ENCODE measurements at places on chromosomes 11 and 22.

- no peak for DNase-seq
These were observed 168.0 kb downstream of the PGR start for GRCh38 chr11:100961633-100962032.

- DNase-seq, result no peak
These were observed 47.9 kb upstream of the SNX19 start for GRCh38 chr11:130964058-130964792.

DNA sequence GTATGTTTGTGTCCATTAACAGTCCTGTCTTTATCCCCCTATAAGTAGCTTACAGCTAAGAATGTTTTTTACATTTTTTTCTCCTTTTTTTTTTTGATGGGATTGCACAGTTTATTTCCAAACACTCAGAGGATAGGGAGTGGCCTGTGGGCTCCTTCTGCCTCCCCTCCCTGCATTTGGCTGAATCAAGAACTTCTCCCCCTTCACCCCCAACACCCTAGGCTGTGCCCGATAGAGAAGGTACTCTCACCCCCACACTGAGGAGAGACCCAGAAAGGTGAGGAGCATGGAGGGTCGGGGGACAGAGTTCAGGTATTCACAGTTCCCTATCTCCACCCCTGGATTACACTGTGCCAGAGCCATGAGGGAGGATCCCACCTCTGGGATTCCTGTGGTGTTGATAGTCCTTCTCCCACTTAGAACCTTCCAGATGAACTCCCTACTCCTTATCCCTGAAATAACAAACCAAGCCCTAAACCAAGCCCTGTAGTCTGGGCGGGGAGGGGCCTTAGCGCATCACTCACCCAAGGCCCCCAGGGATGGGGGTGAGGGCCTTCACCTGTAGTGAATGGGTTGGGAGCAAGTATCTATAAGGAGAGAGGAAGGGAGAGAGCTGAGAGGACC is 97.1 kb downstream of the ADAMTS15 start:
- DNase-seq, result no peak

- no peak for DNase-seq
These were observed 36.1 kb upstream of the ANKK1 start for GRCh38 chr11:113351480-113351879.

GRCh38 chr11:101553891-101554292 is 29.9 kb downstream of the TRPC6 start:
- no peak for DNase-seq

DNA sequence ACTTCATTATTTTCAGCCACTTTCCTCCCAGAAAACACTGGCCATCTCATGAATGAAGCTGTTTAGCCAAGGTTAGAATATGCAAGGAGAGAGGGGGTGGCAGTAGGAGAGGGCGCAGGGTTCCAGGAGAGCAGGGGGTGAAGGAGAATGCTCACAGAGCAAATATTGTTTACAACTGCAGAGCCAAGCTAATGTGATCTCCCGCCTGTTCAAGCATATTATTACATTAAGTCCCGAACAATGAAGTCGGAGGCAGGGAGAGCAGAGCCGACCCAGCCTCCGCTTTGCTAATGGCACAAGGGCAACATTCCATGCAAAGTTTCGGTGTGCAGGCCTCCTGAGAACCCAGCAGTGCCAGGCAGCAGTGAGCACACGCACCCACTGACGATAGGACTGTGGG is 80.1 kb downstream of the MICAL3 start:
- DNase-seq, result no peak

- DNase-seq, result no peak
These were observed 16.8 kb downstream of the RAB30 start for GRCh38 chr11:83054904-83055380.

- DNase-seq, result no peak
These were observed 5.8 kb downstream of the PITPNB start for GRCh38 chr22:27913162-27913741.

DNA sequence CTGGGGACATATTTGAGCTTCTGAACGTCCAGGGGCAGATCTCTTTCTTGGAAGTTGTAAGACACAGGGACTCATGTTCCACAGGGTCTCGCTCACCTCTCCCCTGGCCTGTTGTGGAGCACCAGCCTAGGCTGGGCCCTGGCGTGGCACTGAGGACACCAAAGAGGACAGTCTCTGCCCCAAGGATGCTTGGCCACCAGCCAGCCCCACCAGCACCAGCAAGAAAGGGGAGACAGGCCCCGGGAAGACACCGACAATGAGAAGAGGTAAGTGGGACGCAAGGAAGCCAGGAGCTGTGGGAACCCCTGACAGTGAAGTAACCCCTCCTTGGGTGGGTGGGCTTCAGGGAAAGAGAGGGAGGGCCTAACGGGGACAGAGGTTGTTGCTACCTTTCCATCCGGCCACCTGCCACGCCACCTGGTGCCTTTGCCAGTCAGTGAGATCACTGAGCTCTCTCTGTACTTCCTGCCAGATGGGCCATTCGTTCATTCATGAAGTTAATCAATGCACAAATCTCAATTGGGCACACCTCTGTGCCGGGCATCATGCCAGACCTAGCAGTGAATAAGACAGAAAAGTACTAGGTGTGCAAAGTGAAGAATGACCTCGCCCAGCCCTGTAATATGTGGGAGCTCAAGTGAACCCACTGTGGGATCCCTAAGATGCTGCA is 11.1 kb downstream of the APOL5 start:
- no peak for DNase-seq

DNA sequence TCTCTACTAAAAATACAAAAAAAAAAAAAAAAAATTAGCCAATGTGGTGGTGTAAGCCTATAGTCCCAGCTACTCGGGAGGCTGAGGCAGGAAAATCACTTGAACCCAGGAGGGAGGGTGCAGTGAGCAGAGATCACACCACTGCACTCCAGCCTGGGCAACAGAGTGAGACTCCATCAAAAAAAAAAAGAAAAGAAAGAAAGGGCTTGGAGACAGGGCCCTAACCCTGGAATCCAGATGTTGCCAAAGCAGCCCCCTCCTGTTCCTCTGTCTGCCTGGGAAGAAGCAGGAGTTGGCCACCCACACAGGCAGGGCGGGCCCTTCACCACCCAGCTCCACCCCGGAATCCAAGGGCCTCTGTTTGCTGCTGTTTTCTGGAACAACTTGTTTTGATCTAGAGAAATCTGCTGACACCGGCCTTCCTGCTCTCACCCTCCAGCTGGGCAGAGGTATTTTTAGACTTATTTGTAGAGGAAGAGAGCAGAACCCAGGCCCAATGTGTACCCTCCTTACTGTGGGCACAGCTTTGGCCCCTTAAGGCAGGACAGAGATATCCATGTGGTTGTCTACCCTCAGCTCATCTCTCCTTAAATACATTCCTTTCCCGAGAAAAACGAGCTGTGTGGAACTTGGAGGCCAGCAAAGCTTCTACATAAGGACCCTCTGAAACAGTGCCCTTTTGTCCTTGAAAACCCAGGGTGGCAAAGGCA is 2.7 kb upstream of the NEAT1 start:
- DNase-seq, result no peak

- no peak for DNase-seq
These were observed 336.6 kb downstream of the CTTN start for GRCh38 chr11:70734911-70735310.

DNA sequence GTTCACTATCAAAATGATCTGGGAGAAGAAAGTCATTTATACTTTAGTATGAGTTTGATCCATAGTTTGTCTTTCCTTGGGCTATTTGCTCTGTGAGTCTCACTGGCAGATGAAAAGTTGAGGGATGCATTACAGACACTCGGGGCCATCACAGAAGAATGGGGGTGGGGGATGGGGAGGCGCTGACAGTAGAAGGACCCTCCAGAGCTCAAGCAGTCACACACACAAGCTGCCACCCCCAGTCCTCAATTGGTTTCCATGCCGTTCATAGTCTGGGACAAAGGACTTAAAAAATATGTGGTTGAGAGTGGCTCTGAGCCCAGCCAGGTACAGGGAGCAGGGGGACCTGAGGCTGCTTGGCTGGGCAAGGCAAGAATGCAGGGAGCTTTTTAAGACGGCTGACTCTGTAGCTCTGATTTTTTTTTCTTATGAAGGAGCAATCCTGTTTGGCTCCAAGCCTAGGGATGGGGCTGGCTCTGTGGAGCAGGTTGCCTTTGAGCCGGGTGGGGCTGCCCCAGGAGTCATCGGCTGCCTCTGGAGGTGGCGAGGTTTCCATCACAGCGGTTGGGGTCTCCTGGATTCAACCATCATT is 13.3 kb upstream of the ANO1 start:
- DNase-seq, result no peak

GRCh38 chr22:36938028-36938425 is 24.6 kb downstream of the CSF2RB start:
- no peak for DNase-seq

GRCh38 chr22:20979243-20979809 is 2.8 kb upstream of the LZTR1 start:
- peak; percentile 75 for DNase-seq

DNA sequence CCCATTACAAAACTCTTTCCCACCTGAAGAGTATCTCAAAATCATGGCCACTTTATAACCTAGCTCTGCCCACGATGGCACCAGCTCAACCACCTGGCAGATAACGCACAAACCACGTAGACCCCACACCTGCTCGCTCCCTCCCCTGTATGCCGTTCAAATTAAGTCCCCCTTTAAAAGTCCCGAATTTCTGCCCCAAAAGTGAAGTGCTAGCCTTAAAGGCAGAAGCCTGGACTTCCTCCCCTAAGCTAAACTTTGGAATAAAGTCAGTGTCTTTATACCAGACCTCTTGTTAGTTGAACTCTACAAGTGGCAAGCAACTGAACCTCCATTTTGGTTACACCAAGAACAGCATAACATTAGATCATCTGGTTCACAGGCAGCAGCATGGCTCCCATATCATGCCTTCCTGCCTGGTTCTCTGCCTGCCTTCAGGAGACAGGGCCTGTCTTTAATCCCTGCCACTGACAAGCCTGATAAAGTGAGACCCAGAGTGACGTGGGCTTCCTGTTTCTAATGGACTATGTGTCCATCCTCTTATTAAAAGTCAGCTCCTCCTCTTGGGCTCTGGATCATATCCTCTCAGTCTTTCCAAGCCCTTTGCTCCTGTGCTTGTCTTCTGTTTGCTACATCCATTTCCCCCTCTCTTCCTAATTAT is 32.6 kb upstream of the NNMT start:
- DNase-seq, result no peak

DNA sequence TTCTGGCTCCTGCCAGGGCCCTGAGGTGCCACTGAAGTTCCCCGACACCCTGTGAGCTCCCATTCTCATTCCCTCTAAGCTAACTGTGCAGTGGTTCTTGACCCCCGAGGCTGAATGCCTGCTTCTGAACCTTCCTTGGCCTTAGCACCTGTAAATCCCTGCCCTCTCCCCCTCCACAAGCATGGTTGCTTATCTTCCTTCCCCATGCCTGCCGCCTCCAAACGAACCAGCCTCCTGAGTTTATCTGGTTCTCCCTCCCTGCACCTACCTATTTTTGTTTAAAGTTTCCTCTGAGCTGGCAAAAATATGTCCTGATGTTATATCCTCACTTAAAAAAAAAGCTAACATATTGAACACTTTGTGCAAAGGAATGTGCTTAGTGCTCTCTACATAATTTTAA is 33.9 kb downstream of the PPFIBP2 start:
- DNase-seq, result no peak

- no peak for DNase-seq
These were observed 45.3 kb upstream of the GALNT18 start for GRCh38 chr11:11667056-11667455.

GRCh38 chr11:78371221-78371891 is 46.3 kb downstream of the GAB2 start:
- no peak for DNase-seq

GRCh38 chr22:40314041-40314440 is 32.3 kb upstream of the ADSL start:
- no peak for DNase-seq

DNA sequence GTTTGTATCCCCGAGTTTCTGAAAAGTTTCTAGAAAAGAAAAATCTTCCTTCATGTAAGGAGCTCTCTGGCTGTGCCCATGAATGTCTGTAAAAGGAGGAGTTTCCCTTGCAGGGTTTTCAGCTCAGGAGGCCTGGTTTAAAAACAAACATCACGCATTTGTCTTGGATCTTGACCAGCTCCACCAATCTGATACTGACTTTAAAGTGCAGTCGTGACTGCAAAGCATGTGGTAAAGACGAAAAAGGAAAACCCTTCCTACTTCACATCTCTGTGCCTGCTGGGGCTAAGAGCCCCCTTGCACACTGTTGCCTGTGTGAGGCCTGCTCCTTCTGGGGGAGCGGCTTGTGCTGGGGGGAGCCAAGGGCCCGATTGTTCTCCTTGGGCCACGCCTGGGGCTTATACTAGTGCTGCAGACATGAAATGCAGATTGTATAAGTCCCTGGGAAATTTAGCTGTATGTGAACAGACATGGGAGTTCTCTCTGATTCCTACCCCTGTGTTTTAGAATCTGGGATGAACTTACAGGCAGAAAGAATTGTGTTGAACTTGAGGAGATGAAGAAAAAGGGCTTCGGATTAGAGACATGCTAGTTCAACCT is 62.1 kb downstream of the ADAMTS15 start:
- no peak for DNase-seq

DNA sequence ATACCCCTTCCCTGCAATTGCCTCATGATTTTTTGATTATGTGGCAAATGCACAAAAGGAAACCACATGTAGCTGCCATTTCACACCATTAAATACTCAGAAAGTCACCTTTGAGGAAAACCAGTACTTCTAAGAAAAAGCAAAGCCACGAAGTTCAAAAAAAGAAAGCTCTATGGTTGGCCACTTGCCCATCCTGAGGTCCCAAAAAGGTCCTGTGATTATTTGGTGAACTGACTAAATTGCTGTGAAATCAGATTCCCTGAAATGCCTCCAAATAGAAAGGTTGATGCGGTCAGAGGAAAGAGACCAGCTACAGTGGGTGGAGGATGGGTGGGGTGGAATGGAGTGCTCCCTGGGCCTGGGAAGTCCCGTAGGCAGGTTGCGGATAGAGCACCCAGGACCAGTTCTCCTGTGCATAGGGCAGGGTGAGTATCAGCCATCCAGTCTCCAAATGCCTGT is 26.9 kb downstream of the MRPL16 start:
- no peak for DNase-seq

- no peak for DNase-seq
These were observed 188.9 kb downstream of the ST3GAL4 start for GRCh38 chr11:126544108-126545056.

DNA sequence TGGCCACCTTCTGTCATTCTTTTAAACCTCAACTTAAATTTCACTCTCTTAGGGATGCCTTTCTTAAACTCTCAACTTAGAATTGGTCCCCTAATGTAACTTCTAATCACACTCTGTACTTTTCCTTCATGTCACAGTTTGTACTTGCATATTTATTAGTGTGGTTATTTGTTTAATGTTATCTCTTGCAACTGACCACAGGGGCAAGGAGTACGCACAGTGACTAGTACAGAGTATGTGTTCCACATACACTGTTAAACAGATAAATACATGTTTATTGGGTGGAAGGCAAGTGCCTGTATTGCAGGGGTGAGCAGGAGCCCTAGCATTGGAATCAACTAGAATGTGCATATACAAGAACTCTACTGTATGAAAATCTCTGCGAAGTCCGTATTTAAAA is 554.0 kb downstream of the INSC start:
- no peak for DNase-seq

DNA sequence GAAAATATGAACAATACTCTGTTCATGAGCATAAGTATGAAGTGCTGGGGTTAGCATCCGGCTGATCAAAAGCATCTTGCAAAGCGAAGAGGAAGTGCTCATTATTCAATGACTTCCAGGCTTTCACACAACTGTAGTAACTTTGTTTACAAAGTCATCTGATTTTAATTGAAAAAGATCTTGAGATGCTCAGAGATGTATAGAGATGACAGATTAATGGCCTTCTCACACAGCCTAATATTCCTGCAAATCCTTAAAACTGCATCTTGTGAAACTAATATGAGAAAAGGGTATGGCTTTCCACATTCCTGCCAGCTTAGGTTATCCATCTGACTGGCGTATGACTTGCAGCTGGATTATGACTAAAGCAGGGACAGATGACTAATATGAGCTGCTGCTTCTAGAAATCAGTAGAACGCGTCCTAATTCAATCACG is 125.4 kb downstream of the CASP12 start:
- DNase-seq, result no peak
